ENCODE measurements at places on chromosomes 2 and 18.

DNA sequence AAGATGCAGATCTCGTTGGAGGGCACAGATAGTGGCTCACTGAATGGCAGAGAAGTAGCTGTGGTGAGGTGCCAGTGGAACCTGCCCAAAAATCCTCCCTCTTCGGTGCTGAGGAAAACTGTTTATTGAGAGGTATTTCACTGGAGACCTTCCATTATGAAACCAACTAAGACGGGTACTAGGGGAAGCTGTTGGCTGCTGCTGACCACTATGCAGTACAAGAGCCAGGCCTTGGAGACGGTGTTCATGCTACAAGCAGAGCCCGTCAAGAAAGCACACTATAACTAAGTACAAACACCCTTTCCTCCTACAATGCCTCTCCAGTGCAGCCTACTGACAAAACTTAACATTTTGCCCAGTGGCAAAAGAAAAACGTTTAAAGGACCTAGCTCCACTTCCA lies 4.6 kb downstream of the ARL5A start:
- no peak for DNase-seq

DNA sequence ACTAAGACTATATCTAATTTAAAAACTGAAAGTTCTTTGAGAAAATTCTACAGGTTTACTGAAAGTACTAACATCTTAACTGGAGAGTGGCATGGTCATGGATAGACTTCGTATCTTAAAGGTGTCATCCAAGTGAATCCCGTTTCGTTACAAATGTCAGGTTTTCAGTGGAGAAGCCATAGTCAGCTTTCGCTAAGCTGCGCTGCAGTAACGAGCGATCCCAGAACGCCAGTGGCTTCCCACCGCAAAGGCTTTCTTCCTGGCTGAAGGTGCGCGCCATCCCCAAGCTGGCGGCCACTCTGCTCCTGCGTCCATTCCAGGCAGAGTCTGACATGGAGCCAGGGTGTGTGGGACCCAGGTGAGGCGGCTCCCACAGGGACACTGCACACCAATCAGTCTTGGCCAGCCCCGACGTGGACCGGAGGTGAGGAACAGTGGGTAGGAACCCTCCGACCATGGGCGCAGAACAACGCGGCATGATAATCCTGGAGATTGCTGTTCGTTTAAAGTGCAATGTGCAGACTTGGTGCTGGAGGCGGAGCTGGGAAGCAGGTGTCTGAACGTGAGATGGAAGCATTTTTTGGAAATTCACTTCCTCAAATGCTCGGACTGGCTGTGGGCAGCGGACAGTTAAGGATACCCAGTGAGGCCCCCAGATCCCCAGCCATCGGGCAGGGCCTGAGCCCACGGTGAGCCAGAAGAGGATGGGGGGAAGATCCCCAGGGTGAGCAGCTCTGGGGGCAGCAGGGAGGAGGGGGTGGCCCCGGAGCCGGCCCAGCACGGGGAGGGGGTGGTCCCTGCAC lies 27.8 kb upstream of the KCNG2 start:
- no peak for DNase-seq

GRCh38 chr2:187453078-187453641 lies 5.1 kb upstream of the CALCRL start:
- peak; percentile 14 for DNase-seq

- no peak for DNase-seq
Observed at GRCh38 chr2:132911726-132912724, 242.0 kb upstream of the LYPD1 start.

GRCh38 chr18:79868811-79869541 lies 71.2 kb downstream of the KCNG2 start:
- no peak for DNase-seq

DNA sequence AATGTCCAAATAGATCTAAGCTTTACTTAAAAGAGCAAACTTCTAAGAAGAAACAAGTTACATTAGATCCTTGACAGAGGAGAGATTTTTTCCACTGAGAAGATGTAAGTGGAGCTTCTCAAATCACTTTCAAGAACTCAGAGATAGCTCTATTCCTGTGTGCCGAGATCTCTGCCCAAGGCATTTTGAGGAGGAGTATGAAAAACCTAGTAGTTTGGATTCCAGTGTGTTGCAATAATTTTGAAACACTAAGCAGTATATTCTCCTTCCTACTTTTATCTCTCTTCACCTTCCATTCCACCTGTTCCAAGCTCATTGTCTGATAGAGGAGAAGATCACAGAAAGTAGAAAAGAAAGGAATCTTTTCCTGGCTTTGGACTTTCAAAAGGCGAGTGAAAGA lies 192.0 kb upstream of the TANK start:
- no peak for DNase-seq

DNA sequence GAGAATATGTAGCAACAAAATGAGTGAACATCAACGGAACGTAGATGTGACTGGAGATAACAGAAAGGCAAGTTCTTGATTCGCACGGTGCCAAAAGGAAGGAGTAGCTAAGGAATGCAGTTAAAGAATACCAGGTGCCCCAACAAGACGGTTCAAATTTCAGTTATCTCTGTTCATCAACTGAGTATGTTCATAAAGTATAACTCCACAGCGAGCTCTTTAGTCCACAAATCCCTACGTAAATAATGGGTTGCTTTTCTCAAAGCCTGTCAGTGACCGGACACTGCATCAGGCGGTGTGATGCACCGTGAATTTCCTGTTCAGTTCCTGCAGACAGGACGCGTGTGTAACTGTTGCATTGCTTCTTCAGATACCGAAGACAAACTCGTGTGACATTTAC lies 91.8 kb downstream of the NOL10 start:
- no peak for DNase-seq
